ENCODE measurements at places on chromosomes 3 and 15.

DNA sequence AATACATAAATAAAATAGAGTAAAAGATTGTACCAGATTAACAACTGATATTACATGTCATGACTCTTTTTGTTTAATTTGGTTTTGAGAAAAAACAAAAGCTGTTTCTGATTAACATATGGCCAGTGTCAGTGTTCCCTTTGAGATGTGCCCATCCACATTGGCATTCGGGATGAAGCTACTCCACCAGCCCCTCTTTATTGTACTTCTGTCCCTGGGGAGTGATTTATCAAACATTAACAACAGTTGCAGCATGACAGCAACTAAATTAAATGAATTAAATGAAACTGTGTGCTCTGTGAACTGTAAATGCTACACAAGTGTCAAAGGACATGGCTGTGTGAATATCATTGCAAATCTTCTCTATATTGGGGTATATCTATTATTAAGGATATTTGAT lies 25.9 kb upstream of the MTMR10 start:
- no peak for DNase-seq

DNA sequence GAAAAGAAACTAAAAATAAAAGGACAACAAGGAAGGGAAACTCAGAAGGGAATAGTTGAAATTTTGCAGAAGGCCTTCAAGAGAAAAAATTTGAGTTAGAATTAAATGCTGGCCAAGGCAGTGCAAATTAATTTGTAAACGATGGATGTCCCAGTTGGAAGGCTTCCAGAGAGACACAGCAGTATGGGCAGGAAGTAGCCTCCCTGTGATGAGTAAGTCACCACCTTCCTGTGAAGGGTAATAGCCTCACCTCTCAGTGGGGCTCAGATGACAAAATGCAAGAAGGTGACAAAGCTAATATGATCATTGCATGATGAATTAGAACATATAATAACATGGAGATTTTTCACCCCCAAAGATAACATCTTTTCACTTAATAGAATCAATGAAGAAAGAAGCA lies 27.3 kb upstream of the TMCO5A start:
- DNase-seq = no peak

- DNase-seq = no peak
Measured at GRCh38 chr3:160781863-160782262, 25.8 kb downstream of the PPM1L start.

DNA sequence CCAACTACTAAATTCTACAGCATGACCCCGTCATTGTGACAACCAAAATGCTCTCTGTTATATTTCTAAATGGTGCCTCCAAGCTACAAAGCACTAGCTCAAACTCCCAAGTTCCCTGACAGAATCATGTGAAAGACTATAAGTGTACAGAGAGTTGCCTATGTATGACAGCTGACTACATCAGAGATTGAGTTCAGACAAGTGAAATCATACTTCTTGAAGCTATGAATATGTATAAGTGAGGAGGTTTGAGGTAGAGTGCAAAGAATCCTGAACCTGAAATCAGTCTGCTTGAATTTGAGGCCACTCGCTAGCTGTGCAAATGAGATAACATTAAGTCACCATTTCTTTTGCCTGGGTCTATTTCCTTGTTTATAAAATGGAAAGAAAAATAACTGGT lies 63.9 kb upstream of the TP63 start:
- no peak for DNase-seq

DNA sequence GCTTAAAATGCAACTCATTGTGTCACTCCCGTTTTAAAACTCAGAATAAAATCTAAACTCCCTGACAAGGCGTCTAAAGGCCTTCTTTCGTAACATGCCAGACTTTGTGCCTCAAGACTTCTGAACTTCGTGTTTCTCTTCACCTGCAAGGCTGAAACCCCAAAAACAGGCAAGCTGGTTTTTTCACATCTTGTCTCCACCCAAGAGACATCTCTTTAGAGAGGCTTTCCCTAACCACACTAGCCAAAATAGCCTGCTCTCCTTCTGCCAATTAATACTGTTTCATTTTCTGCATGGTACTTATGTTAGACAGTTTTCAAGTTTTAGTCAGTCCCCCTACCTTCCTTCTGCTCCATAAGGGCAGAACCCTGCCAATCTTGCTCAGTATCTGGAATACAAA lies 41.6 kb downstream of the RAF1 start:
- no peak for DNase-seq

DNA sequence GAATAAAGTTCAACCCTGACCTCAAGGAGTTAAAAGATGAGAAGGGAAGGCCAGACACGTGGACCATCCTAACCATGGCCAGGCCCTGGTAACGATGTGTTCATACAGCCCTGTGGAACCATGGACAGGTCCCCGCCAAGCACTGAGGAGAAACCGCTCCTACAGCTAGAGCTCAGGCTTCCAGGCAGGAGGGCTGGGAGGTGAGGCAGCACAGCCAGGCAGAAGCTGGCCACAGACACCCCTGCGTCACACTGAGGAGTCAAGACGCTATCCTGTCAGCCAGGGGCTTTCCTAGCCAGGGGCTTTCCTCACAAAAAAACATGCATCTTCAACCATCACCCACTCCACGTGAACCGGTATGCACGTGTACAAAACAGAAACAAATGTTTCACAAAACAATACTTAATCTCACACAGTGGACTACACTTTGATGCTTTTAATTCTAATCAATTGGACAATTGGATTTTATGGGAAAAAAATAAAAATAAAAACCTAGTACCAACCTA lies 73.2 kb downstream of the TBC1D2B start:
- DNase-seq = no peak

DNA sequence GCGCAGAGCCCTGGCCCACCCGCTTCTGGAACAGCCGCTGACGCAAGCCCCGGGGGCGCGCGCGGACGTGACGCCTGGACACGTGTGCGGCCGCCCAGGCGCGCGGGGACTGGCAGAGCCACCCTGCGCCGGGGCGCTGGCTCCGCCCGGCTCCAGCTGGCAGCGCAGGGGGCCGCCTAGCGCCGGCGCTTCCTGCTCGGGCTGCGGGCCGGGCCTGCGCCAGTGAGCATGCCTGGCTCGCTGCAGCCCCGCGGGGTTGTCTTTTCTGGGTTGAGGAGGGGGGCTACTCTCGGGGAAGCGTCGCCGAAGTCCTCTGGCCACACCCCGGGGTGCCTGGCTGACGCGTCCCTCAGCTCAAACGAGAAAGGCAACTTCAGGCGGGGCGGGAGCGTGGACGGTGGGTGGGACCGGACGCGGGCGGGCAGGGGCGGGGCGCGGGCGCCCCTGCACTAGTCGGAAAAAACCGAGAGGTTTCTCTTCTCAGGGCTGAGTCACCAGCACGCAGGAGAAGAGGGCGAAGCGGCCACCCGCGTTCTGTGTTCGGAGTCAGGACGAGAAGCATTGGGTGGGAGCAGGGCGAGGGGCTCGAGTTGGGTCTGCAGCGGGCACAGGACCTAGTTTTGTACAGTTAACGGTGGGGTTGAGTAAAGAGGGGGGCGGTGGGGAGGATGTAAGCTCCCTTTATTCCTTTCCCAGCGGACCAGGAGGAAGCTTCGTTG lies at the start of gene SIAH2:
SIAH2 (minus strand) TSS at position 48 of the 719 bp plus-strand sequence. CDS start 320 bp downstream, outside the sequence.
- peak; percentile 88 for DNase-seq

DNA sequence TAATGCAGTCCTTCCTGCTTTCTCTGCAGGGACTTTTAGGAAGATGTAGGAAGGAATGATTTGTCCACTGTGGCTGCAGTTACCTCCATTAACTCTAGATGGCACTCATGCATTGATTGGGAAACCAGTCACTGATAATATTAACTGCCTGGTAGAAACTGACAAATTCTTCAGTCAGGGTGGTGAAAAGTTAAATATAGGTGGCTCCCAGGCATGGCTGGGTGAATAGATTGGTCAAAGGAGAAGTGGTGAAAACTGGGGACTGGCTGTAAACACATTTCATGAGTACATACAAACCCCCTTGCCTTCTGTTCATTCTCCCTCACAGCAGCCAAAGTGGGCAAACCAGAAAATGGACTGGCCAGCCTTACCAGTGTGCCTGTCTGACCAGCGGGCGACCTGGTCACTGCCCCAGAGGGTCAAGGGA lies 333.4 kb downstream of the THSD4 start:
- DNase-seq = peak; percentile 83

DNA sequence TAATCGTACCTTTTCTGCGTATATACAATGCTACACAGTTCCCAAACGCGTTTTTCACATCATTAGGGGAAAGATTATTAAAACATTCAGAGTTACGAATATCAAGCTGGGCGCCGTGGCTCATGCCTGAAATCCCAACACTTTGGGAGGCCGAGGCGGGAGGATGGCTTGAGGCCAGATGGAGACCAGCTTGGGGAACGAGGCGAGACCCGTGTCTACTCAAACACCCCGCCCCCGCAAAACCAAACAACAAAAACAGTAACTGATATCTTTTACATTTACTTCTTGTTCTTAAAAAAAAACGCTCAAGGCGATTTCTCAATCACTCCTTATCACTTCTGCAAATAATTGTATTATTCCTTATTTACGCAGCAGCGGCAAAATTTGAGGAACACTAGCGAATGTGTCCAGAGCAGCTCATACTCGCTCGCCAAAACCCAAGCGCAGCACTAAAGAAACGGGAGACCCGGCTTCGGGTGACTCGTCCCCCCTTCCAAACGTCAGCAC lies 1.2 kb downstream of the ZBTB11 start:
- DNase-seq = no peak

- no peak for DNase-seq
Measured at GRCh38 chr3:130826516-130827182, 67.2 kb upstream of the ATP2C1 start.

- no peak for DNase-seq
Measured at GRCh38 chr3:170679190-170679589, 93.3 kb upstream of the SLC7A14 start.

DNA sequence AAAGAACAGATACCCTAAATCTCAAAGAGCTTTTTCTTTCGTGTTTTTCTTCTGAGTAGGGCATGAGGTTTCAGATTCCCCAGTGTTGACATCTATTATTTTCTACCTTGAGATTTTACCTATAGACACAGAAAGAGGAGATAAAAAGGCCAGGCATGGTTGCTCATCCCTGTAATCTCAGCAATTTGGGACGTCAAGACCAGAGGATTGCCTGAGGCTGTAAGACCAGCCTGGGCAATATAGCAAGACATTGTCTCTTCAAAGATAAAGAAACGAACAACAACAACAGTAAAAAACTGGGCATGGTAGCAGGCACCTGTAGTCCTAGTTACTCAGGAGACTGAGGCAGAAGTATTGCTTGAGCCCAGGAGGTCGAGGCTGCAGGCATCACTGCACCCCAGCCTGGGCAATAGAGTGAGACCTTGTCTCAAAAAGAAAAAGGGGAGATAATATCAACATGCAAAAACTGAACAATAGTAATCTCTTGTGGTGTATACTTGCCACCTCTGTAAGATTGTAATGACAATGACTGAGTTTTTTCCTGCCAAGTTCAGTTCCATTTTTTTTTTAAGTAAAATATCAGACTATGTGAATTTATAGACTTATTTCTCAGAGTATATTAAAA lies 71.3 kb downstream of the MBNL1 start:
- DNase-seq = no peak

DNA sequence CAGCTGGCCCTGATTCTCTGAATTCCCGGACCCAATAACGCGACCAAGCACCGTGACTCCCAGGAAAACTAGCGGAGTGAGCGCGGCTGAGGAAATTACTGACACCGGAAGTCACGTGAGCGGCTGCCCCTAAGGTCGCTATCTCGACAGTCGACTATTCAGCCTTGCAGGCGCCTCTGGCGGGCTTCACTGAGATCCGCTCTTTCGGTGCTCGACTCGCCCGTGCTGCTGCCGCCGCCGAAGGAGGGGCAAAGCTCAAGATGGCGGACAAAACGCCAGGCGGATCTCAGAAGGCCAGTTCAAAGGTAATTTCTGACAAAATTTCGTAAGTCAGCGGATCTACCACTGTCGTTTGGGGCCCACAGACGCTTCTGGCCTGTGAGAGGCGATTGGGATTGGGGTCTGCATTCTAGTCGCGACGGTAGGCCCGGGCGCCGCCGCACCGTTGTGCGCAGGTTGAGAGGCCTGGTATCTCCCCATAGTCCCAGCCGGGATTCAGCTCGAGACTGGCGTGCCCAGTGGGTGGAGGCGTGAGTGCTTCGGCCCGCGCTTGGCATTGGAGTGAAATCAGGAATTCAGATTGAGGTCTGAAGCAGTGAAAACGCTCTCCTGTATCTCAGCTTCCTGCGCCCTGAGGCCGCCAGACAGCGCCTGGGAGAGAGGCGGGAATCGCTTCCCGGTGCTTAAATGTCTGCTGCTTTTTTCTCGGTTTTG lies at the start of gene U2SURP:
U2SURP (plus strand) TSS at position 202 of the 714 bp plus-strand sequence; CDS start at position 261, 59 bp downstream.
- peak; percentile 93 for DNase-seq

- DNase-seq = peak; percentile 45
Measured at GRCh38 chr3:38536671-38537070, 40.5 kb downstream of the EXOG start.

DNA sequence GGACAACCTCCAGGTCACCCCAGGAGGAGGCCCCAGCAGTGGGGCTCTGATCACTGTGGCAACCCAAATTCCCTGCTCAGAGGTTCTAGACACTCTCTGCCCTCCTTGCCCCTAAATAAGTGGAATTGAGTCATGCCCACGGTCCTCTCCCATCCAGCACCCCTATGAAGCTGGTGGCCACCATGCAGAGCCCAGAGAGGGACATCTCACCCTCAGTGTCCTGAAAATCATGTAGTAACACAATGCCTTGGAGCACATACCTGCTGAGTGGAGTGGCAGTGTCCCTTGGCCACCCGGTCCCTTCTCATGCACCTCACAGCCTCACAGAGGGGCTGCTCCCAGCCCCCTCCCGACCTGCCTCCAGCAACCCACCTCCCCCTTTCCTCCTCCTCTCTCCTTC lies 114.3 kb upstream of the MEF2A start:
- DNase-seq = no peak

- DNase-seq = no peak
Measured at GRCh38 chr3:32996048-32996754, 44.8 kb downstream of the CCR4 start.

DNA sequence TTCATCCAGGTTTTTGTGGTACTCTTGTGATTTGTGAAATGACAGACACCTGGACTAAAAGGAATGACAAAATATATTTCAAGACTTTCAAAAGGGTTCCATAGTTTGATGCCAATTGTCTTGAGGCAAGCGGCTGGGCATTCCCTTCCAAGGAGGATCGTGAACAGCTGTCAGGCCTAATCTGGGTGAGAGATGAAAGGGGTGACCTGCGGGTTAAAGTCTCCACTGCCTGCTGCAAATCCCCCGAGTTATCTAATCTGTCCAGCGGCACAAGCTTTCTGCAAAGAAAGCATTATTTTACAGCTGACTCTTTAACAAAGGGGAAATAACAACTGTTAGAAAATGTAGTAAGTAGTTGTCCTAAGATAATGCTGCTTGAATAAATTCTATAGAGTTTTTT lies 128.7 kb upstream of the MB21D2 start:
- no peak for DNase-seq

All from HAP-1 (cell line).